Activated T-helper 1 cell treated with anti-CD3 and anti-CD28 coated beads, Interleukin-12 subunit alpha, Interleukin-12 subunit beta, Interleukin-2, Interleukin-4 antibody, amounts not matched to agents 30 ng/mL and 10 ng/mL and 1 ng/mL, durations not matched to agents 14 hours and 24 hours and 36 hours (primary cell): ENCODE measurements at places on chromosomes 2 and 18. TPM values are rescaled to one million over a fixed set of nuclear protein-coding genes. Genes with fewer than 3 reads are reported as not detected.

DNA sequence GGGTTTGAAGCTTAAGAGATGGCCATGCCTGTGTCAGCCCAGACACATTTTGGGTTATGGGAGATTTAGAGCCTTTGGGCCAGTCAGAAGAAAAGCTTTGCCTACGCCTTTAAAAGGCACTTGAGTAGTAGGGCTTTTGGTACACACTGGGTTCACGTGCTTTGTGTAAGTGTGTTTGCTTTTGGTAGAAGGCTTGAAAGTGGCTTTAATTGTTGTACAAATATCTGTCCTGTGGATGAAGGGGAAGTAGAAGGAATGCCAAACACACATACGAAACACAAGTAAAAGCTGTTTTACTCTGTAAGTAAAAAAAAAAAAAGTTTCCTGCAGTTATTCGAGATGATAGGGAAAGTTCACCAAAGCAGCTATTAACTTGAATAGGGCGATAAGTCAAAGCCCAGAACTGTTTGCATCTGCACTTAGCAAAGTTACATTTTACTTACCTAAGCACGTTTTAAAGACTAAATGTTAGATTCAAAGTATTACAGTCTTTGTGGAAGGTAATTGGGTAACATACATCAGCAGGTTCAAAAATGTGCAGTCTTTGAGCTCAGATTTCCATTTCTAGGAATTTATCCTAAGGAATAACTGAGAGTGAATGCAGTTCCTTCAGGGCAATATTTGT lies 75.4 kb downstream of the STK25 start:
- DNase-seq = no peak

SLC9A4 gene
- total RNA-seq = 0.10 TPM in 1 of 2 replicates, not detected in the other

DNA sequence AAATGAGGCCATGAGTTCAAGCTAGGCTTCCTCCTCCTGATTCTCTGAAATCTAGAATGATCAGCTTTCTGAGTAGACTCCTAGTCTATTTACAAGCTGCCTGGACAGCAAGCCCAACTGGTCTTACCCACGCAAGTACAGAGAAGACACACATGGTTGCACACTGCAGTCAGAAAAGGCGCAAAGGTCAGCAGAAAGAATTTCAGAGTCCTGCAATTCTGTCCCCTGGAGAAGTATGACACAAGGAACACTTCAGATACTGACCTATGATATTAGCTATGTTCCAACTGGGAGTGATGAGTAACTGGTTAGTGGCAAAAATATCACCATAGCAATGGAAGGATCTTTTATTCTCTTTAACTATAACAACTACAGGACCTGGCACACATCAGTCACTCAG lies 336.1 kb upstream of the PKDCC start:
- no peak for DNase-seq

MBP gene
- 57.3 and 63.6 TPM in 2 replicates for total RNA-seq

GRCh38 chr2:140173790-140174189 lies 1393.6 kb upstream of the NXPH2 start:
- DNase-seq = no peak

- no peak for DNase-seq
Measured at GRCh38 chr2:223549215-223549614, 52.9 kb downstream of the SCG2 start.

DNA sequence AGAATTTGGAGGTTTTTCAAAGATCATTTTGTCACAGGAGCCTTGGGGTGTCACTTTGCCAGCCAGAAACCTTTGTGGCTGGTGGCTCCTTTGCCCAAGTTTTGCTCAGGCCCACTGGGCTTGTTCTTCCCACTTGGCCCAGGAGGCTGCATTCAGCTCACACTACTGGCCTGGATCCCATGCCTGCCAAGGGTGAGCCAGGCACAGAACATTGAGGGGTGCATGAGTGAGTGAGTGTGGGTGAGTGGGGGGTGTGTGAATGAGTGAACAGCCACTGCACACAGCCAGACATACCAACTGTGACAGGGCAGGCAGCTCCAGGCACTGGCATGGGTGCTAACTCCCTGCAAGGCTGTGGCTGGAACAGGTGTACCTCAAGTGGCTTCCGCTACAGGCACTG lies 39.6 kb downstream of the FAM171B start:
- DNase-seq = no peak

IL1B gene
- total RNA-seq = 0.23 and 0.44 TPM in 2 replicates

DNA sequence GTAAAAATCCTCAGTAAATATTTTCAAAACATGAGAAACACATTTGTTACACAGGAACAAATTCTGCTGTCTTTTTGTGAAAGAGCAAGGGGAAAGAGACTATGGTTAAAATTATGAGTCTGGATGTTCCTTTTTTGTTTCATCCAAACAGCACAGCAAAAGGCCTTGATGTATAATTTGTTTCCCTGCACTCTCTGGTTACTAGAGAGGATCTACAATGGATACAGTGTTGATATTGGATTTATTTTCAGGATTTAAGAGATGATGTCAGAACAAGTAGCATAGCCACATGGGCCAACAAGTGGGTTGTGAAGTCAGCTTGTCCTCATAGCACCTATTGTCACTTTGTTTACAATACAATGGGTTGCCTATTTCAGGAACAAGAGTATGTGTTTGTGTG lies 11.3 kb upstream of the ERBB4 start:
- DNase-seq = no peak

DNA sequence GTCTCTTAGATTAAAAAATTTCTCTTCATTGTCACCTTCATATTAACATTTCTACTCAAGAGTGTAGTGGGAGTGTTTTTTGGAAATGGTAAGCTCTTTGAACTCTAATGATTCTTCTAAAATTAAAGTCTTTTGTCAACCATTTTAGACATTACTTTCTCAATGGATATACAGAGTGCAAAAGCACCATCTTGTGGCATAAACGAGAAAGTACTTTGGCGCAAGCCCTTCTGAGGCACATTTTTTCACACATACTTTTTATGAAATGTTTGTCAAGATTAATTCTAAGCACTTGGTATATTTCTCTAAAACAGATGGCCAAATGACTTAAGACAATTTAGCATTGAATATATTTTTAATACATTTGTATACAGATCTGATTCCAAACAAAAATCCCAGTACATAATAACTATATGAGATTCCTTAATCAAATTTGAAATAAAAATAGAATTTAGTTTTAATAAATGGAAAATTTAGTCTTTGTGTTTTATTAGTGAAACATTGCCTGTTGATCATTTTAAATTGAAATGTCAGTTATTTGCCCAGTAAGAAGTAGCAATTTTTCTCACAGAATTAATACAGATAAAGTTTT lies 63.3 kb upstream of the GALNT5 start:
- no peak for DNase-seq

FOXI3 gene
- total RNA-seq = not detected in 2 replicates

DNA sequence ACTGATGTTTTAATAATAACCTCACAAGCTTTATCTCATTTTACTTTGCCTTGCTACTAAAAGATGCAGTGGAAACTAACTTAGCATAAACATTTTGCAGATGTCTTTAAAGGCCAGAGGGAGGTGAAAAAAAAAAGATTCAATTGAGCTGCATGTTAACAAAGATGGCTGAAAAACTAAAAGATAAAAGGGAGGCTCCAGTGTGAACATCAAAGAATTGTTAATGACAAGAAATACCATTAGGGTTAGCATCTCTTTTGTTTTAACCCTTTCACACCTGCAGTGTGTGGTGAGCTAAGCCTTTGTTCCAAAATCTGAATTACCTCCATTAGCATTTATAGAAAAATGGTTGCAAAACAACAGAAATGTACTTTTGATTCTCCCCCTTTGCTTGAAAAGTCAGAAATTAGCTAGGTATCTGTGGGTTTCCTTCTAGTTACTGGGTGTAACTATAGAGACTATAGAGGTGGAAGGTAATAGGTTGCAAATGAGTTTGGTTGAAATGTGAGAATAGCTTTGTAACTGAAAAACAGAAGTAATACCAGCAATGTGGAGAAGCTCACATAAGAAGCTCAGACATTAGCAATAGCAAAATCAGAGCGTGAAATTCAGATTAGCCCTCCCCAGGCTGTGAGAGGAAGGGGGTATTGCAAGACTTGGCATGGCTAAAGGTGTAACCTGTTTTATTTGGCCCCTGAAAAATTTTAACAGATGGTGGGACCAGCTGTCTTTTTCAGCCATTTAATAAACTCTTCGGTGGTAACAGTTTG lies 34.8 kb upstream of the SP5 start:
- DNase-seq = no peak

DNA sequence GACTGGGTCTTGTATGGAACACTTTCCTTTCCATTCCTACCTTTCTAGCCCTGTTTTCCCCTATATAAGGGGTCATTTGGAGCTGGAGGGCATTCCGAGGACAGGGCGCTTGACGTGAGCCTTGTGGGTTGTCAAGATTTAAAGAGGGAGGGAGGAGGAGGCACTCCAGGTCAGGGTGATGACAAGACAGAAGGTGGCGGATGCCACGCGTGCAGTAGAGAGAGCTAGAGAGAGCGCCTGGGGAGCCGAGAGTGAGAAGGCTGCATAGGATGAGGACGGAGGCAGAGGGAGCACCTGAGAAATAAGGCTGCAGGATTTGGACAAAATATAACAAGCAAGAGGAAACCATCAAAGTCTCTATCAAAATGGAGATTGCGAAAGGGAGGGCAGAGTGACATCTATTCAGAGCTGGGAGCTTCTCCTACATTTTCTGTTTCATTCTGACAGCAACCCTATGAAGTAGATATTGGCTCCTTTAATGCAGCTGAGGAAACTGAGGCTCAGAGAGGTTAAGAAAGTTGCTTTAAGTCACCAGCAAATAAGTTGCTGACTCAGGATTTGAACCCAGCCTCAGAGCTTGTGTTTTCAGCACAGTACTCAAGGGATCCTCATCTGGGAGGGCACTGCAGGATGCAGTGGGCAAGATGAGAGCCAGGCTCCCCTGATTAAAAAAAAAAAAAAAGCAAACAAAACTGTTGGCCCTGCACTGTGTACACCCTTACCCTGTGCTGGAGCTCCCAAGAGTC lies 124.2 kb downstream of the MRO start:
- DNase-seq = no peak

B3GNT7 gene
- not detected in 2 replicates for total RNA-seq
